Activated T-helper 1 cell treated with anti-CD3 and anti-CD28 coated beads, Interleukin-2, amount 50 U/mL, for 16 hours (primary cell): ENCODE measurements at places on chromosomes 3 and 15.
A peak's percentile ranks its signal among the peaks of the same experiment; 100 is the strongest.

GRCh38 chr15:47360305-47360704, 357.0 kb upstream of the SEMA6D start:
- DNase-seq = no peak

GRCh38 chr3:34107669-34108068, 309.2 kb downstream of the PDCD6IP start:
- no peak for DNase-seq

DNA sequence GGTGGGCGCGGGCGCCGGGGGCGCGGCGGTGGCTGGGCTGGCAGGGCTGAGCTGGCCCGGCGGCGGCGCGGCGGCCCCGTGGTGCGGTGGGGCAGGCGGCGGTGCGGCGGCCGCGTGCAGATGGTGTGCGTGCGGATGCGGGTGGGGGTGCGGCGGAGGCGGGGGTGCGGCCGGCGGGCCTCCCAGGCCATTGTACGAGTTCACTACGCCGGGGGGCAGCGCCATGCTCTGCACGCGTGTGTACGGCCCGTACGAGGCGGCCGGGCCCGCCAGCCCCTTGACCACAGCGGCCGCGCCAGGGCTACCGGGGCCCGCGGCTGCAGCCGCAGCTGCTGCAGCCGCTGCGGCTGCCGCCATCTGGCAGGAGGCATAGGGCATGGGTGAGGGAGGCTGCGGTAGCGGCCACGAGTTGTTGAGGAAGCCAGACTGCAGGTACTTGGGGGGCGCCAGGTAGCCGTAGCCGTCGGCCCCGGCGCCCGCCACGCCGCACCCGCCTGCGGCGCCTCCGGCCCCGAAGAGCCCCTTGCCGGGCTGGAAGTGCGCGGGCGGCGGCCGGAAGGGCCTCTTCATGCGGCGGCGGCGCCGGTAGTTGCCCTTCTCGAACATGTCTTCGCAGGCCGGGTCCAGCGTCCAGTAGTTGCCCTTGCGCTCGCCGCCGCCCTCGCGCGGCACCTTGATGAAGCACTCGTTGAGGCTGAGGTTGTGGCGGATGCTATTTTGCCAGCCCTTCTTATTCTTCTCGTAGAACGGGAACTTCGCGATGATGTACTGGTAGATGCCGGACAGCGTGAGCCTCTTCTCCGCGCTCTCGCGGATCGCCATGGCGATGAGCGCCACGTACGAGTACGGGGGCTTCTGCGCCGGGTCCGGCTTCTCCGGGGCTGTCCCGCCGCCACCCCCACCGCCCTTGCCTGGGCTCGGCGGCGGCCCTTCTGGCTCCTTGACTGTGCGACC, 951 bp downstream of the FOXL2 start:
- DNase-seq = no peak

- no peak for DNase-seq
Observed at GRCh38 chr3:58271901-58272501, 34.0 kb upstream of the RPP14 start.

- DNase-seq = no peak
Observed at GRCh38 chr15:30670056-30670455, 44.1 kb downstream of the ARHGAP11B start.

DNA sequence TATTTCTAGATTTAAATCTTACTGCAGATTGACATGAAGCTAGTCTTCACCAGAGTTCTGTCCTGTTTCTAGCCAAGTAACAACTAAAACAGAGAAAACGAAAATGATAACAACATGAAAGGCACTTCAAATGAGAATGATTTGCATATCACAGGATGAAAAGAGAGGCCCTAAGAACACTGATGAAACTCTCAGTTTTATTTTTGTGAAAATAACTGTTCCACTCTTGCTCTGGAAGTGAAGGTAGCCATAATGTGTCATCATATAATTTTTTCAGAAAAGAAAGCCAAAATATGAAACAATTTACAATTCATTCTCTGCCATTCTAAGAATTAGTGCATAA, 274.4 kb downstream of the ADAMTSL3 start:
- DNase-seq = no peak

- no peak for DNase-seq
Observed at GRCh38 chr15:78204351-78205309, 29.7 kb downstream of the ACSBG1 start.

DNA sequence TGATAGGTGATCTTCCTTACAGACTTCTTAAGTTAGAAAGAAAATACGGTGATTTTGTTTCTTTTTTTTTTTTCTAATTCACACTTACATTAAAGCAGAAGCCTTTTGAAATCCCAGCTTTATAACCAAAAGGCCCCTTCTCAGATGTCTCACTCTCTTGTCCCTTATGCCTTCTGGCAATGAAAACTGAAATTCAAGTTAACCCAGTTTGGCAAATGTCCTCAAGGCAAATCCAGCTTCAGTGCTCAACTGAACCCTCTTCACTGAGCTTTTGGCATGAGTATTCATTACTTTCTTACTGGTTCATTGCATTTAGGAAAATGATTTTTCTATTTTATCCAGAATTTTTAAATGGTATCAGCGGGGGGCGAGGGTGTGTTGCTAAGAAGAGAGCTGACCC, 17.0 kb downstream of the PLCH1 start:
- no peak for DNase-seq

DNA sequence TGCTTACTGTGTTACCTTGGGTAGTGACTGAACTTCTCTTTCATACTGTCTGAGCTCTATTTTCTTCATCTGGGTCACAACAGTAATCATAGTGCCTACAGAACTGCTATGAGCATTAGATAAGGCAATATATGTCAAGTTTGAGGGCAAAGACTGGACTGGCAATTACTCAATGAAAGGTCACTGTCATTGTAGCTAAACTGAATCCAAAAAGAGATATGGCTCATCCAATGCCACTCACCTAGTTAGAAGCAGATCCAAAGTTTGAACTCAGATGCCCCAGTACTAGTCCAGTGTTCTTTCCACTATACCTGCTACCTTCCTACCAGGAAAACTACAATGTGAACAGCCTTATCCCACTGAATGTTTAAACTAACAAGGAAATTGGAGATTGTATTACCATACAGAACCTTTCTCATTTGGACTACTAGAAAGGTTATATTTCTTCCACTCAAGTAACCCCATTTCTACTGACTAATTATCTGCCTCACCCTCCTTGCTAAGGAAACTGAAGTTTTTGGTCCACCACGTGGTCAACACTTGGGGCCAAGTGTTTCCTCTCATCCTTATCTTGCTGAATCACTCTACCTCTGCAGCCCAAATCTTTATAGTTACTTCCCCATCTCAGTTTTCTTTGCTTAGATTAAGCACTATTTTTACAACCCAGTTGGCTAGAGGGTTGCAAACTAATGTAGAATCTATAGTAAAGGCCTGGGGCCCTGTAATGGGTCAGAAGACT, 202.3 kb upstream of the LPP start:
- DNase-seq = no peak

- no peak for DNase-seq
Observed at GRCh38 chr3:51894939-51895338, 8.2 kb downstream of the IQCF1 start.

DNA sequence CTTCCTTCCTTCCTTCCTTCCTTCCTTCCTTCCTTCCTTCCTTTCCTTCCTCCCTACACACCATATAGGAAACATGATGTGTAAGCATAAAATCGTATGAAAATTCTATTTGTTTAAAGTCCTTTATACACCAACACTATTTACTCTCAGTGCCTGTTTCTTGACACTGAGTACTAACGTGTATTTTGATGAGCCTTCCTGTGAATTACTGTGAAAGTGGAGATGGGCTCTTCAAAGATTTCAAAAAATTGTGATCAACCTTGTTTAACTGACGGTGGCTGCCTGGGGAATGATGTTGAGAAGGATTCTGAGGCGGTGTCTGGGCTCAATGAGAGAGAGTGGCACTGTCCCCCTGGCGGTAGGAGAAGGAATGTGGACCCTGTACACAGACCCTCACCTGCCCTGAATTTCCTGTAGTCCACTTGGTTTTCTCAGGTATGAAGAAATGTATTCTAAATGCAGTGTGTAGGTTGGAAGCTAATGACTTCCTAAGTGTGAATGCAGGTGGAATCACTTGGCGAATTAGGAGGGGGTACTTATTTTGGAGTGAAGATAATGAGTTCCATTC, 237.9 kb downstream of the GAP43 start:
- no peak for DNase-seq

DNA sequence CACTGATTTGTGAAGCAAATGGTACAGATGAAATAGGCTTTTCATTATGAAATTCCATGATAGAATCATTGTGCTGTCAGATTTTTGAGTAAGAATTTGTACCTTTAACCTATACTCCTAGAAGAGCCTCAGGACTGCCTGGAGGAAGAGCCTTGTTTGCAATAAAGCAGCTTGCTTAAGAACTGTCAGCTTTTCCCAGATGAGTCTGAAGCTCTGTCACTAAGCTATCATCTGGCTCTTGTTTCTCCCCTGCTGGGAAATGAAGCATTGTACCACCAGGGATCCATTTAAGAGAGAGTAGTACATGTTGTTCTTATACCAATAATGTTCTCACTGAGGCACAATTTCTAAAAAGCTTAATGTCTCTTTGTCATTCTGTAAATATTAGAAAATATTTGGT, 85.1 kb upstream of the FLNB start:
- DNase-seq = no peak

DNA sequence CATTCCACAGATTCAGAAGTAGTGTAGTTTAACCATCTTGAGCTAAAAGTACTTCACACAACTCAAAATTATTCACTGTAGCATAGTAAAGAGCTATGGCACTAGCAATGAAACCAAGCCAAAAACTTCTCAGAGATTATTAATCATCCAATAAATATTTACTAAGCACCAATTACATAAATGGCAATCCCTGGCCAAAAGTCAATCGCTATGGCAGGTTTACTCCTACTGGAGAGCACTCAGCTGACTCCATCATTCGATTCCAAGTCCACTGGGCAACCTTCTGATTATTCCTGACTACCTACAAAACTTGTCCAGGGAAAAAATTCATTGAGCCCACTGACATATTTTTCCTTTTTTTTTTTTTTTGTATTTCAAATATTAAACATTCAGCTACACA, 23.9 kb downstream of the ATP13A3 start:
- DNase-seq = no peak

GRCh38 chr3:52483081-52483480, 12.1 kb upstream of the STAB1 start:
- DNase-seq = no peak

- DNase-seq = no peak
Observed at GRCh38 chr15:94212291-94212690, 19.1 kb upstream of the MCTP2 start.

DNA sequence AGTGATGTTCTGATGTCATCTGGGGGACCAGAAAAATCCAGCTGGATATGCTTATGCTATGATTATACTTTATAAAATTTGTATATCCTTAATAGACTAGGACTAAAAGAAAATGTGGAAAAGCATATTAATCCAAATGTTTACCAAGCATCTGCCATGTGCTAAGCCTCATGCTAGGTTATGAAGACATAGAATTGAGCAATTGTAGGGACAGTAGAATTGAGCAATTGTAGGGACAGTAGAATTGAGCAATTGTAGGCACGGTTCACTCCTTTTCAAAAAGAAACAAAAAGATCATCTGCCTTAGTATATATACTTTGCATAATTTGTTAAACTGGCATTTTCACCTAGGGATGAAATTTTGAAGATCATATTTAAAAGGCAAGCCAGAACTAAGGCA, 18.3 kb downstream of the ABHD5 start:
- no peak for DNase-seq

DNA sequence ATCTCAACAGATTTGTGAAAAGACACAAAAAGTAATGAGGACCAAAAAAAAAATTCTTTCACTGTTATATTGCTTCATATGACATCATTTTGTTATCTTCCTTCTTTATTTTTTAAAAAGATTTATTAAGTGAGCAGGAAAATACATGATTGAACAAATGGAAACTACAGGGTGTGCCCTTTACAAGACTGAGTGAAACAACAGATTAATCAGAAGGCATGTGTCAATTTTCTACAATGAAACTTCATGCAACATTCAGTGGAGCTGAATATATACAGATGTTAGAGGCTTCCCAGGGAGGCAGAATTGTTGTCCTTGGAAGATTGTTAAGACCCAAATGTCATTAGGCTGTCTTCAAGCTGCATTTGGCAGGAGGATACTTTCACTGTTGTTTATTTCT, 28.4 kb upstream of the SLC2A2 start:
- no peak for DNase-seq

GRCh38 chr3:117286488-117286887, 576.9 kb downstream of the TUSC7 start:
- DNase-seq = no peak

- no peak for DNase-seq
Observed at GRCh38 chr3:167559924-167560323, 86.1 kb upstream of the SERPINI2 start.

- DNase-seq = no peak
Observed at GRCh38 chr3:71728632-71729342, 3.6 kb upstream of the EIF4E3 start.

DNA sequence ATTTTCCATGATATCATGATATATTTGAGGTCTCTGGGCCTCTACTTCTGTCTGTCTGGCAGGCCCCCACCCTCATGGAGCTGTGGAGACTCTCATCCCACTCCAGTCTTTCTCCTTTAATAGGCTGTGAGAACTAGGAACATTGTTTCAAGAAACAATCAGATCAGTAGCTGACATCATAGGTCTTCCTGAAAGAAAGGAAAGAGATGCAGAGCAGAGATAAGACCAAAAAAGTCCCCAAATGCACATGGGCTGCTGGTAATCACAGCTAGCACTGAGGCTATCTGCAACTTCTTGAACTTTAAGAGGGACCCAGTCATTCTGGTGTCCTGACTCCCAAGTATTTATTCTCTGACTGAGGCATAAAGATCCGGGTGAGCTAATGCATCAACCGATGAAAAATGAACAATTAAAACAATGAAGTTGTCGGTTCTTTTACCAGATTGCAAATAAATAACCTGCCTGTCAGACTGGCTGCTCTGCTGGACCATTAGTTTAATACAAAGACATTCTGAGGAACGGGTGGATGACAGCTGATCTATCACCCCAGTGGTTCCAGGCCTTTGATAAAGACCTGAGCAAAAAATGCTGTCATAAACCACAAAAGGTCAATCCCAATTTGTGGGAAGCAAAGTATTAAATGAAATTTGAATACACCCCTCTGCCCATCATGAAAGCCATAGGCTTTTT, 780.8 kb upstream of the GOLIM4 start:
- no peak for DNase-seq

GRCh38 chr15:98292442-98293240, 332.1 kb downstream of the ARRDC4 start:
- DNase-seq = no peak

GRCh38 chr15:23064156-23064555, 24.8 kb upstream of the TUBGCP5 start:
- DNase-seq = no peak

DNA sequence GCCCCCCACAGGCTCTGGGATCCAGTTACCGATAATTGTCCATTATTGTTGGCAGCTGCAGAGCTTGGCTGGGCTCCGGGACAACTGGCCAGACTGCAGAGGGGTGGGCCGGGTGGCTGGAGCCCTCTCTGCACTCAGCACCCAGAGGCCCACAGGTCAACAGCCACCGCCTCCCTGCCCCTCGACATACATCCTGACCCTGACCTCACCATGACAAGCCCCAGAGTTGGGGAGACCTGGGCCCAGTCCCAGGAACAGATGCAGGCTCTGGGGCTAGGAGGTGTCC, 22.4 kb downstream of the PTH1R start:
- no peak for DNase-seq

GRCh38 chr15:81293728-81294515, 30.0 kb downstream of the STARD5 start:
- DNase-seq = peak; percentile 60
